CD4-positive, alpha-beta T cell treated with Interleukin-10 for 1 hour (primary cell): ENCODE measurements at places on chromosomes 13 and 19.

DNA sequence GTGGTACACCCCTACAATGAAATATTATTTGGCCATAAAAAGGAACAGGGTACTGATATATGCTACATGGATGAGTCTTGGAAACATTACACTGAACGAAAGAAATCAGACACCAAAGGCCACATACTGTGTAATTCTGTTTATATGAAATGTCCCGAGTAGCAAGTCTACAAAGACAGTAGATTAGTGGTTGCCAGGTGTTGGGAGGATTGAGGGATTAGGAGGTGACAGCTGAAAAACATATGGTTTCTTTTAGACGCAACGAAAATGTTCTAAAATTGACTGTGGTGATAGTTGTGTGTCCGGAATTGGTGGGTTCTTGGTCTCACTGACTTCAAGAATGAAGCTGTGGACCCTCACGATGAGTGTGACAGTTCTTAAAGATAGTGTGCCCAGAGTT is 35.1 kb downstream of the IL17D start:
- DNase-seq: no peak

DNA sequence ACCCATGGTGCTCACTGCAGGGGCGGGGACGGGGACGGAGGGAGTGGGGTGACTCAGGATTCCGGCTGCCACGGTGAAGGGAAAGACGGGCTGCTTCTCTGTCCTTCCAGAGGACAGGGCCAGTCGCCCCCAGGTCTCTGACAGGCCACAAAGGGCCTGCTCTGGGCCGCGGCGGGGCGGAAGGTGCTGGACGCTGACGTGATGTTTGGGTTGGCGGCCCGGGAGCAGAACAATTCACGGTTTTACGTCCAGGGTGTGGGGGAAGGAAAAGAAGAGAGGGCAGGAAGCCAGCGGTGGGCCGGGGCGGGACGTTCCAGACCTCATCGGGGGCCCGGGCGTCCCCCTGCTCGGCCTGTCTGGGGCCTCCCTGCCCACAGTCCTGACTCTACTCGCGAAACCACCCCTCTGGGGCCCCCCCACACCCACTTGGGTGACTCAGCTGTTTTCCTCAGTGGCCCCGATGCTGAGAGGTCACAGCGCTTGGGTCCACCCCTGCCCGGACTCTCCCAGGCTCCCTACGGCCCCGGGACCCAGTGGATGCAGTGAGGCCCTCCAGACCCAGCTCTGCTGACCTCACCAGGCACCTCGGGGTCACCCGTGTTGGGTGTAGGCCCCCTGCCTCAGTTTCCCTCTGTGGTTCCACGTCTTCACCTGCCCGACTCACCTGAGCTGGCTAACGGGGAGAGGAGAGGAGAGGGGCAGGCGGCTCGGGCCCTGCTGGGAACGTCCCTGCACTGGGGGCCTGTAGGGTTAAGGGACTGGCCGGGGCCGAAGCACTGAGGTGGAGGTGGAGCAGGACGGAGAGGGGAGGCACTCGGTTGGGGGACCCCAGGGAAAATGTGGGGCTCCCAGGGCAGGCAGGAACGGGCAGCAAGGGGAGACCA is 29.2 kb downstream of the PIP5K1C start:
- DNase-seq: peak; percentile 41

DNA sequence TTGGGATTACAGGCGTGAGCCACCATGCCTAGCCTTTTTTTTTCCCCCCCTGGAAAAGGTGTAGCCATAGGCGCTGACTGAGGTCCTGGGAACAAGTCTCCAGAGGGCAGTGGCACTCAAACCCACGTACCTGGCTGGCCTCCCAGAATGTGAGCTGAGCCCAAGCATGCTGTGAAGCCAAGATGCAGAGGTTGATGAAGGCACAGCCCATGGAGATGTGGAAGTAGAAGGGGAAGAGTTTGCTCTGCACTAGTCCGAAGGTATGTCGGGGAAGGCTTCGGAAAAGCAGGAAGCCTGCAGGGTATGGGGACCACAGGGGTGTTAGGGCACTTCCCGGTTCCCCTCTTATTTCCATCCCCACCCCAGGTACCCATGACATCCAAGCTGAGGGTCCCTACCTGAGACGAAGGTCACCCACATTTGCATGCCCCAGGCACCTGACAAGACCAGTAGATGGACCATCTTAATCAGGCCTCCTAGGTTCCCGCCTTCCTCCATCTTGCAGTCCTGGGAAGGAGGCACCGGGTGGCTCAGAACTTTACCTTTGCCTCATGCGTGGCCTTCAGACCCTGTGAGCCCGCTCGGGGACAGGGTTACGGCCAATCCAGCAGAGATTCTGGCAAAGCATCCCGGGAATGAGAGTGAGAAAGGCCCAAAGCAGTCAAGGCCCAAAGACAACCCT is 805 bp downstream of the TMEM205 start:
- DNase-seq: no peak

GRCh38 chr19:42273407-42274064 is 4.5 kb downstream of the CIC start:
- DNase-seq: no peak

GRCh38 chr13:32254916-32255723 is 60.0 kb downstream of the ZAR1L start:
- DNase-seq: no peak

- DNase-seq: no peak
Observed at GRCh38 chr13:50617134-50617721, 226.3 kb downstream of the DLEU7 start.

DNA sequence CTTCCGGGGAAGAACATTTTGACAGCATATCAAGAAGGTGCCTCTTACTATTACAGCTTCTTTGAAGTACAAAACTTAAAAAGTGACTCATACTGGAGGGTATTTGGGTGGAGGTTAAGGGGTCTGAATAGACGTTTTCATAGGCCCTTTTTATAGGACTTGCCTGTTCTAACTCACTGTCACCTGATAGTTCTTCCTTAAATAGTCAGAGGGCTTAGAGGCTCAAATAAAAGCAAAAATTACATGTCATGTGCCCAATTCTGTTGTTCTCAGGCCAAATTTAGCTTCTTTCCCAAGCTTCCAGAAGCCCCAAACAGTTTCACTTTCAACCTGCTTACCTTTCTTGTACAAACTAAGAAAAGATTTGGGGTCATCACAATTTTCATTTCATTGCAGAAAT is 16.1 kb upstream of the SLC46A3 start:
- DNase-seq: no peak

- no peak for DNase-seq
Observed at GRCh38 chr13:99326012-99326411, 18.8 kb upstream of the GPR183 start.

GRCh38 chr19:47228937-47229675 is 1.9 kb downstream of the BBC3 start:
- DNase-seq: peak; percentile 66
